ENCODE measurements at places on chromosomes 1 and 21.

DNA sequence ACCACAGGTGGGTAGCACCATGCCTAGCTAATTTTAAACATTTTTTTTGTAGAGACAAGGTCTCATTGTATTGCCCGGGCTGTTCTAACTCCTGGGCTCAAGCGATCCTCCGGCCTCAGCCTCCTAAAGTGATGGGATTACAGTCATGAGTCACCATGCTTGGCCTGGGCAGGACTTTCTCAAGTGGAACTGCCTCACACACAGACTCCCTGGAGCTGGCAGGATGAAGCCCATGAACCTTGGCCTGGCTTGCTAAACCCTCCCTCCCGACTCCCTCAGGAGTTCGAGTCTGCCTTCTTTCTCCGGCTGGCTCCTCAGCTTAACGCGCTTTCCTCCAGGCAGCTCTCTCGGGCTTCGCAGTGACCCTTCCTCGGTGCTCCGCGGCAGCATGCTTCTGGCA lies 7.7 kb upstream of the ECE1 start:
- DNase-seq = no peak

DNA sequence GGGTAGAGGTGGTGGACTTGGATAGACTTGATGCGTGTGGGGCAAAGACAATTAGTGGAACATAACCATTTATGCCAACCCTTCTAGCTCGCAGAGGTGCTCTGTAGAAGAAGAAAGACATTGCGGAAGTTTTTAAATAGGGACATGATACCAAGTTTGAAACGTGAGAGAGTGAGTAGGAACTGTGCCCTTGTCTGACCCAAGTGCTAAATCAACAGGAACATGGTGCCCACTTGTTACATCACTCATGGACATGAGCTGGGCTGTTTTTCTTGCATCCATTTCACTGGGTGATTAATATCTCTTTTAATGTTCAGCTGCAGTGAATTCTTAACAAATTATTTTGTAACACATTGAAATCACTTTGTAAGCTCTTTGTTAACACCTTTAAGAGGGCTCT lies 408.1 kb upstream of the VAMP3 start:
- DNase-seq = no peak

DNA sequence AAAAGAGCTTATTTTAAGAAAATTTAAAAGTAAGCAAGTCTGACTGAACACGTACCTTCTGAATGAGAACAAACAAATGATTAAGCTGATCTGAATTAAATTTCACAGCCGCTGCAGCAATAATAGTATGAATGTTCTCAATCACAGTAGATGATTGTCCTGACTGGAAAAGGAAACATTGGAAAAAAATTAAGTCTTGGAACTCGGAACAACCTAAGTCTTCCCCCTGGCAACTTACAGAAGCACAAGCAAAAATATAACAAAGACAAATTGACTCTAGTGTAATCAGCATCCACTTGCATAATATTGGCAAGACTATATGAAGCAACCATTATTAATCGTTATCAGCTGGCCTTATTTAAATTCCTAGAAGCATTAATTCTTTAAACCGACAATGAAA lies 60.5 kb downstream of the USP24 start:
- no peak for DNase-seq

GRCh38 chr1:222161676-222162075 lies 386.2 kb downstream of the HHIPL2 start:
- no peak for DNase-seq

DNA sequence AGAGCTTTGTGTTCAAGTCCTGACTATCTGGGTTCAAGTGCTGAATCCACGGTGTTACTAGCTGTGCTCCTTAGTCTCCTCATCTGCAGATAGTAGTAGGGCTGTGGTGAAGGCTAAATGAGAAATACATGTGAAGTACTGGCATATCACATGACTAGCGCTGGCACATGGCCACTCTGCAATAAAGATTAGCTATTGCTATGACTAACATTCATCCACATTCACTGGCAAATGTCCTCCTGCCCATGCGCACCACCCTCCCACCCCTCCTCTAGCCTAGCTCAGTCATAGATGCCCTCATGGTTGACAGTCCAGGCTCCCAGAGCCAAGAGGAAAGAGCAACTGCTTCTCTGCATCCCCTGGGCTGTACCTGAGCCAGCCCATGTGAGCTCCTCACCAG lies 8.5 kb upstream of the COL8A2 start:
- DNase-seq = no peak

DNA sequence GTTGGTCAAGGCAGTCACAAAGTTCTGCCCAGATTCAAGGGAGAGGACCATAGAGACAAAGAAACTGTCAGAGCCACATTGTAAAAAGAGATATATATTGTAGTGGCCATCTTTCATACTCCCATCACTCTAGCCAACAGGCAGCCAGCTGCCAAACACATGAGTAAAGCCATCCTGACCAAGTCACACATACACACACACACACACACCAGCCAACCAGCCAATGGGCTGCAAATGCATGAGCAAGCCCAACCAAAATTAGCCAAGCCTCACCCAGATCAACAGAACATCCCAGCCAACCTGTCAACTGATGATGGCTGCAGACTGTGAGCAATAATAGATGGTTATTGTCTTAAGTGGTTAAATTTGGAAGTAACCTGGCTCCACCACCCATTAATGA lies 120.7 kb downstream of the SEC16B start:
- no peak for DNase-seq

GRCh38 chr1:87108814-87109411 lies 194.5 kb downstream of the HS2ST1 start:
- DNase-seq = no peak

DNA sequence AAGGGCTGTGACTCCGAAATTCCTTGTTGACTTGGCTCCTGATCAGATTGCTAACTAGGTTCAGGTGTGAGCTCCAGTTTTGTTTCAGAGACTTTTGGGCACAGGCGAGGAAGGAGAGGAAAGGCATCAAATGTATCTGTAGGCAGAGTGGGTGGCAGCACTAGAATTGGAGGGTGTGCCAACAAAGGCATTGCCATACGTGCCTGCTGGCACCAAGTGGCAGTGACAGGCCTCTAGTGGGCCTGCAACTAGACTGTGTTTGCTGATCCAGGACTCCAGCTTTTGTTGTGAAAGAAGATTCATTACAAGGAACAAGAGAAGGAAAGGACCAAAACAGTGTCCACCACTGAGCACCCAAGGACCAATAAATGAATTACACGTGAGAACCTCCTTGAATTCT lies 79.5 kb downstream of the TM2D1 start:
- DNase-seq = no peak

GRCh38 chr1:246978281-246978680 lies 29.6 kb downstream of the ZNF695 start:
- no peak for DNase-seq

DNA sequence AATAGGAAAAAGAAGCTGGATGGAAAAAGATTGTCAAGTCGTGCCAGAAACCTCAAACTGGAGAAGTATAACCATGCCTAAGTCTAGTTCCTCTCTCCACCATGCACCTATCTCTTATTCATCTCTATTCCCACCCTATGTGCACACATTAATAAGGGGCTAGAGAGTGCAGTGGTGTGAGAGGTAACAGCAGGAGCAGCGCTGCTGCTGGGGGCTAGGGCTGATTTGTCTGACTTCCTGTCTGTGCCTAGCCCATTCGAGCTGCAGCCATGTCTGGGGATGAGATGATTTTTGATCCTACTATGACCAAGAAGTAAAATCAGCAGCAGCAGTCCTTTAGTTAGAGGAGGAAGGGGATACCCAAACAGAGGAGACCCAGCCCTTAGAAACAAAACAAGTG lies 43.0 kb downstream of the TRIM33 start:
- DNase-seq = no peak

GRCh38 chr21:38486706-38487105 lies 11.6 kb downstream of the ERG start:
- peak; percentile 87 for DNase-seq

GRCh38 chr1:36729716-36730510 lies 247.2 kb upstream of the CSF3R start:
- no peak for DNase-seq

DNA sequence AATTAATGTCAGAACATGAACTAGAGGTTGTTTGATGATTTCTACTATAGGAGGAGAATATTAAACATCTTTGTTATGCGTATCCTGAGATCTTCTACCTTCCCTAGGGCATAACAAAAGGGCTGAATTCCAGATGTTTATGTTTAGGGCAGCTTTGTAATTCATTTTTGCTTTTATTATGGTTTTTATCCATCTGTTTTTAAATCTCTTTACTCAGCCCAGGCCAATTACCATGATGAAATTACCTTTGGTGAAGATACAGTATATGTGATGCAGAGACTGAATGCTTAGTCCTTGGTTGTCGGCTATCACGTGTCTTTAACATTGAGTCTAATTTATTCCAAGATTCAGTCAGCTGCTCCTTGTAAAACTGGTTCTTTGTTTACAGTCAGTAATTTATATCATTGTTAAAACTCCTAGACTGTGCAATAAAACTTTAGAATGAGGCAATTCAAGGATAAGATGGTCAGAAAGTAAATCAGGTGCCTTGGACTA lies 176.9 kb downstream of the CTH start:
- DNase-seq = no peak

DNA sequence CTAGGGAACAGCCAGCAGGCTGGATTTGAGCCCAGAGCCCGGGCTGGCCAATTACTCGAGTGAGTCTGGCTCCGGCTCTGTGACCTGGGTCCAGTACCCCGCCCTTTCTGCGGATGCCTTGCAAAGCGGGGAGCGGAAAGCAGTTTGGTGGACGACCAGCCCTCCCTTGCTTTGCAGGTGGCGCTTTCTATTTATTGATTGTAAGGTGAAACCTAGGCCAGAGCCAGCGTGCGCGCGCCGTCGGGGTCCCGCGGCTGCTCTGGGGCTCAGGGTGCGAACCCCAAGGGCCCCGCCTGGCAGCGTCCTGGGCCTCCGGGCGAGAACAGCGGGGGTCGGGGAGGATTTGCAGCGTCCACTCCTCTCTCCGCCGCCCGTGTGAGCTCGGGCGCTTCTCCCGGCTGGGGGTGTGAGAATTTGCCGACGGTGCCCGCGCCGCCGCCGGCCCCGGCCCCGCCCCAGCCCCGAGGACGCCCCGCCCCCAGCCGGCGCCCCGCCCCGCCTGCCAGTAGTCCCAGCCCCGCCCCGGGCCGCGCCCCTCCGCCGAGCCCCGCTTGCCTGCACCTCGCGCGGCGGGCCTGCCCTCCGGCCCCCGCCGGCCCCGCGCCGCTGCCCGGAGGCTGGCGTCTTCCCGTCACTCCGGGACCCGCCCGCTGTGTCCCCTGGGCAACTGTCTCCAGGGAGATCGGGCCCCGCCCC lies 37.6 kb downstream of the PIK3CD start:
- peak; percentile 43 for DNase-seq

DNA sequence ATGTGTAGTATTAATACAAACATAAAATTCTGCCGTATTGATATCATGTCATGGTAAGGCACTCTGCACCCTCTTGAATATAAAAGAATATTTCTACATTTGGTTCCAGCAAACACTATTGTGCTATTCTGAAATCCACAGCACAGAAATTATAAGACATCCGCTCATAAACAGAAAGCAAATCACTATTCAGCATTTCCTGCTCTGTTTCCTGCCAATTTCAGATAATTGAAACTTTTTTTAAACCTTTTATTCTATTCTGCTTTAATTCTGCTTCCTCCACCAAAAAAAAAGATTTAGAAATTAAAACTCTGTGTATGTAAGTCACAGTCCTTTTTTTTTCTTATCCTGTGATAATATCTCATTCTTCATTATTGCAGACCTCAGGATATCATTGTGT lies 39.6 kb upstream of the PLEKHO1 start:
- DNase-seq = no peak

DNA sequence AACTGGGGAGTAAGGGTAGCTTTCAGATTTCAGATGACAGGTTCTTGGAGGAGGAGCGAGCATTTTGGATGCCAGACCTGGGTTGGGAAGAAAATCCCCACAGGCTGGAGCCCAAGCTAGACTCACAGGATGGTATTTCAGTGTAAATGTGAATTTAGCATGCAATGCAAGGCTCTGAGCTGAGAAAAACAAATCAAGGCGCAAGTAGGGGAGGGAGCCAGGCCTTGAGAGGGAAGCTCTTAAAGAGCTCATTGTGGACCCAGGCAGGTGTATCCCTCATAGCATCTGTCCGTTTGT lies 386.1 kb downstream of the MATN1 start:
- no peak for DNase-seq

All from CD14-positive monocyte (primary cell).